ENCODE measurements at places on chromosomes 3 and 15.

DNA sequence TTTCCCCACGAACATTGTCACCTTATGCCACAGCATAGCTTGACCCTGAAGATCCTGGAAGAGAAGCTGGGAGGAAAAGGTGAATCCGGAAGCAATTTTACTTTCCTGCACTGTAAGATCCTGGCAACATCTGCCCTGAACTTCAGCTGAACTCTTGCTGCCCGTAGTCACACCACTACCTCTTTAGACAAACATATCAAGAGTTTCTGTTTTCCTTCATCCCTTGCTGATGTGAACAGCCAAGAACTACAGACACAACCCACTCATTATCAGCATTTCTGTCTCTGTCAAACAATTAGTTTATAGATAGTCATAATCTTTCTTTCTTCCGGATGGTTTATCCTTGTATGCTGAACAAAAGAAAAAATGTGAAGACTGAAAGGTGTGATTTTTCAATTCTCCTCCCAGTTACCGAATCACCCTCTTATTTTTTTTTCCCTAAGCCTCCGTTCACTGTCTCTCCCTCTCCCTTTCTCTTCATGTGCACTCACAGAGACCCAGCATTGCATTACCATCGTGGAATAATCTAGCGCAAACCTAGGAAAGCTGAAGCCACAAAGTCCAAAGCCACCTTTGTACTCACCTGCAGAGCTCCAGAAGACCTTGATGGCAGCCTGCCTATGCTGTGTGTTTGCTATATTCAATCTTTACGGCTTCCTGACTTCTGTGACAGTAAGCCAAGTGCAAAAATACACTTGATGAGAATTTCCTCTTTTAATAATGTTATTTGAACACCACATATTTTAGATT lies 229.2 kb downstream of the CDIN1 start:
- DNase-seq = no peak

- no peak for DNase-seq
These were observed 25.9 kb upstream of the SLC41A3 start for GRCh38 chr3:126109880-126110235.

- DNase-seq = no peak
These were observed 482.2 kb upstream of the ADAMTS9 start for GRCh38 chr3:65169961-65170360.

- DNase-seq = no peak
These were observed 262.4 kb downstream of the SLC9A9 start for GRCh38 chr3:143585720-143586456.

DNA sequence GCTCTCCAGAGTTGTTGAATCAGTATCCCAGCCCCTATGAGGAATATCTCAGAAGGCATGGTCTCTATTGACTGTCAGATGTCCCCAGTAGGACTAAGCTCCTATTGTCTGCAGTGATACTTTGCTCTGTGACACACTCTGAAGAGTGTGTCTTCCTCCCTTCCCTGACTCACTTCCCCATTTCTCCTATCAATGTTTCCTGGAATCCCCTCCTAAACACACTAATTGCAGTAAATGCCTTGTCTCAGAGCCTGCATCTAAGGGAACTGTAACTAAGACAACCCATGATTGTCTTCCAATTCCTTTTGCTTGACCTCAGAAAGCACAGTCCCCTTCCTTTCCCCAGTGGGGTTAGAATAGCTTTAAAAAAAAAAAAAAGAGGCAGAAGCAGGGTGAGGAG lies 397.3 kb upstream of the PROK2 start:
- DNase-seq = no peak

DNA sequence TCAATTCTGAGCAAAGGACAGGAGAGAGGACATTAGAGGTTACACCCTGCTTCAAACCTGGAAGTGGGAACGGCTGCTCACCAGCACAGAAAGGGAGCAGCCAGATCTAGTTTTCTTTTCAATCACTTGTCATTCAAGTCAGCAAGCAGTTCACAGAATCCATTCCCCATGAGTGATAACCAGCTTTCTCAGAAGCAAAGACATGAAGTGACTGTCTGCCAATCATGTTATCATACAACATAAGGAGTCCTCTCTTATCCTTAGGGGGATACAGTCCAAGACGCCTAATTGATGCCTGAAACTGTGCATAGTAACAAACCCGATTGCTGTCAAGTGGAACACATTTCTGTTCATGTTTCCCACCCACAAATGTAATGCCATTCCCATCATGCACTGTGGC lies 54.7 kb downstream of the FAM98B start:
- DNase-seq = no peak

DNA sequence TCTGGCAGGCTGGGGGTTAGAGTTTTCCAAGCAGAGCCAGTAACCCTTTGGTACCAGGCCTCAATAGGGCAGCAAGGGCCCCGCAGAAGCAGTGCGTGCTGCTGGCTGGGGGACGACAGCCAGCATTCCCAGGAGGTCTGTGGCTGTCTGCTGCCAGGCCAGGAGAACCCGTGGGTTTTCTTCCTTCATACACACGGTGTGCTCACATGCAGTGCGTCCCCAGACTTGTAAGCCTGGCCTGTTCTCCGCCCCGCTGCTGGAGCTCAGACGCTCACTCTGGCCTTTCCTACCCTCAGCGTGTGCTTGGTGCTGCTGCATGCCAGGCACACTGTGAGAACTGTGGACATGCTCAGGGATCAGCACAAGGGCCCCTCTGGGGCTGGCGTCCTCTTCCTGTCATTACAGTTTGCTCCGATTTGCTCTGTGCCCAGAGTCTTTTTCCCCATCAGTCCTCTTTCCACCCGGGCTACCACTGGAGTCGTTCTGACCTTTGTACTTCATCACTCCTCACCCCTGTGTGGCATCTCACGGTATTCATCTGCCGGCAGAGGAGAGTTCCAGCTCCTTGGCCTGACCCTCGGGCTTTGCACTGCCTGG lies 149.5 kb downstream of the DNAJB8 start:
- peak; percentile 37 for DNase-seq

GRCh38 chr15:32873284-32874114 lies 155.7 kb downstream of the GREM1 start:
- no peak for DNase-seq

GRCh38 chr3:172708921-172709773 lies 1.7 kb downstream of the NCEH1 start:
- DNase-seq = no peak

DNA sequence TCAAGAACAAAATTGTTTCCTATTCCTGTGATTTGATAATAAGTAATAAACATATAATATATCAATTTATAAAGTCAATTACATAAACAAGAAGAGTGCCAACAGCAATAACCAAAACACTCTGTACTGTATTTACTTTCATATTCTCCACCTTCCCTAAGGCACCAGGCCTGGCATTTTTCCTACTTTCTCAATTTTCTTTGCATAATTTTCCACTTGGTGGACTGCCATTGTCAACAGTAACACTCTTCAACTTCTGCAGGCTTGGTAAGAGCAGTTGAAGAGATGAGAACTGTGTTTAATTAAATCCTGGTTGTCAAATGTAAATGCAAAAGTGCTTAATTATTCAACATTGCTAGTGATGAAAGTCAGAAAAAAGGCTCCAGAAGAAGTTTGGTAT lies 229.8 kb upstream of the PLSCR5 start:
- no peak for DNase-seq

DNA sequence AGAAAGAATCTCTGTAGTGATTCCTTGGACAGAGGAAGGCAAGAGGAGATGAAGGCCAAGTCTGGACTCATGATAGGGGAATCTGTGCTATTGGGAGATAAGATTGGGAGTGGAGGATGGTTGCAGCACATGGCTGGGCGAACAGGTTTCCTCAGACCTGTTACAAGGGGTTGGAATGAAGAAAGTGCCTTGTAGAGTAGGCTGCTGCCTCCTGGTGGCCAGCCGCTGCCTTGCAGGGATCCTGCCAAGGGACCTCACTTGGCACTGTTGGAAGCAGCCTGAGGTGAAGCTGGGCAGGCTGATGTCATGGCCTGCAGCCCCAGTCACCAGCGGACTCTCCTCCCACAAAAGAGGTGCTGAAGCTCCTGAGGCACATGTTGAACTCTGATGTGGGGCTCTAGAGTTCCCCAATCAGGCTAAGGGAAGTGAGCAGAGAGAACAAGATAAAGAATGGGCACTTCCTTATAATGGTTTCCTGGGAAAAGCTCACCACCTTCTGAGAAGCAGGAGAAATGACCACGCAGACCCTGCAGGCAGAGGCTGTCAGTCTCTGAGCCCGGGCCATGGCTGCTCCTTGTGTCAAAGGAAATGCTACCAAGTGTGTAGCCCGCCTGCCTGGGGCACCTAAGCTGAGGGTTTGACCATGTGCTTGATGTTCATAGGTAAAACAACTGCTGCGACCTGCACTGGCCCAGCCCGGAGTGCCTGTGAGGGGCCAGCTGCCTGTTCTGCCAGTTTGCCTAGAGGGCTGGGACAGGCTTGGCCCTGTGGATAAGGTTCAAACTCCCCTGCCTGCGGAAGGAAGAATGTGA lies 1.6 kb upstream of the TEX264 start:
- DNase-seq = peak; percentile 90

- DNase-seq = no peak
These were observed 48.5 kb upstream of the SLC12A8 start for GRCh38 chr3:125261031-125261430.

DNA sequence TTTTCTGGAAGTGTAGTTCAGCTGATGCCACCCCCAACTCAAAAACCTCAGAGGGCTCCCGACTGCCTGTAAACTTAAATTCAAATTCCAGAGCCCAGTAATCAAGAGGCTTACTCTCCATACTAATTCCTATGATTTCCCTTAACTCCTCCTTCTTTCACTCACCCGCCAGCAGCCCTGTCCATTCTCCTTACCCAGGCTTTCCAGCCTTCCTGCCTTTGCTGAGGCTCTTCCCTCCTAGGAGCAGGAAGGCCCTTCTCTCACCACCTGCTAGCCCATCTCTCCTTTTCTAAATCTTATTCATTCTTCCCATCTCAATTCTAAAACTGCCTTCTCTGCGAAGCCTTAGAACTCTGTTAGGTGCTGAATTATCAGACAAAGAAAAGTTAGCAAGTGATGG lies 30.4 kb downstream of the RORA start:
- no peak for DNase-seq

DNA sequence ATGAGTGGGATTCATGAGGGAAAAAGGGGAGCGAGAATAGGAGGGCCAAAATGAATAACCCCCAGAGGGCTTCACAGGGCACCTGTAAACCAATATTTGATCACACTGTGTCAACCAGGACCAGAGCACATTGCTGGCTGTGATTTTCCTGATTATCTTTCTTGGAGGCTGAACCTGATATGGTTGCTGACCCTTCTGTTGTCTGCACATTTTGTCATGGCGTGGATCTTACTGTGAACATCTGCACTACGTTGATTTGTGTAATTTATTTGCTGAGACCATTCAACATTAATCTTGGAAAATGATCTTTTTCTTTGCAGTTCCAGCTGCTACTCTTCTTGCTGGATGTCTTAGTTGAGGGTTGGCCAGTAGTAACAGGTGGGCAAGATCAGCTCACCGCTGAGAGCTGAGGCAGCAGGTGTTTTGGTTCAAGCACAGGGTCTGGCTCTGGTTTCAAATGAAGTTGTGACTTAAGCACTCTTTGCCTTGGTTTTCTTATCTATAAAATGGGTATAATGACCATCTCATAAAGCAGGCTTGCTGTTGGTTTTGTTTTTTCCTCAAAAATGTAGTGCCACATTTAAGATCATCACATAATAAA lies 61.2 kb downstream of the ARHGEF26 start:
- DNase-seq = no peak
